HFFc6 (cell line): ENCODE measurements at places on chromosomes 6 and 20. TPM values are rescaled to one million over a fixed set of nuclear protein-coding genes. Genes with fewer than 3 reads are reported as not detected.

The SMLR1 gene
- not detected in 3 replicates for total RNA-seq

DNA sequence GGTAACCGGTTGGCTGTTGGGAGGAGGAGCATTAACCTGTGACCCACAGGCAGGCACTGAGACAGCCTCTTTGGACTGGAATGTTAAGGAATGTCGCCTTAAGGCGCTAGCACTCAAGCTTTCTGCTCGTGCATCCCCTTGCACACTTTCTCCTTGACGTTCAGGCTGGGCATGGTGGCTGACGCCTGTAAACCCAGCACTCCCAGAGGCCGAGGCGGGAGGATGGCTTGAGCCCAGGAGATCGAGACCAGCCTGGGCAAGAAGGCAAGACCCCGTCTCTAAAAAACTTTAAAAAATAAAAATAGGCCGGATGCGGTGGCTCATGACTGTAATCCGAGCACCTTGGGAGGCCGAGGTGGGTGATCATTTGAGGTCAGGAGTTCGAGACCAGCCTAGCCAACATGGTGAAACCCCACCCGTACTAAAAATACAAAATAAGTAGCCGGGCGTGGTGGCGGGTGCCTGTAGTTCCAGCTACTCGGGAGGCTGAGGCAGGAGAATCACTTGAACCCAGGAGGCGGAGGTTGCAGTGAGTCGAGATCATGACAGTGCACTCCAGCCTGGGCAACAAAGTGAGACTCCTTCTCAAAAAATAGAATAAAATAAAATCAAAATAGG is 1.9 kb upstream of the GID8 start:
- H3K27ac ChIP-seq, result no peak overlapping the region; the same call in 1 of the 2 replicates
- H3K36me3 ChIP-seq, result peaks cover 27% of the 10 kb centered on the region
- DNase-seq, result no peak
- peaks cover 27% of the 10 kb centered on the region for H3K4me1 ChIP-seq
- no peak overlapping the region for H3K4me3 ChIP-seq

The PSMB8 gene
- total RNA-seq, result 26.4 and 43.2 TPM in 2 replicates

DNA sequence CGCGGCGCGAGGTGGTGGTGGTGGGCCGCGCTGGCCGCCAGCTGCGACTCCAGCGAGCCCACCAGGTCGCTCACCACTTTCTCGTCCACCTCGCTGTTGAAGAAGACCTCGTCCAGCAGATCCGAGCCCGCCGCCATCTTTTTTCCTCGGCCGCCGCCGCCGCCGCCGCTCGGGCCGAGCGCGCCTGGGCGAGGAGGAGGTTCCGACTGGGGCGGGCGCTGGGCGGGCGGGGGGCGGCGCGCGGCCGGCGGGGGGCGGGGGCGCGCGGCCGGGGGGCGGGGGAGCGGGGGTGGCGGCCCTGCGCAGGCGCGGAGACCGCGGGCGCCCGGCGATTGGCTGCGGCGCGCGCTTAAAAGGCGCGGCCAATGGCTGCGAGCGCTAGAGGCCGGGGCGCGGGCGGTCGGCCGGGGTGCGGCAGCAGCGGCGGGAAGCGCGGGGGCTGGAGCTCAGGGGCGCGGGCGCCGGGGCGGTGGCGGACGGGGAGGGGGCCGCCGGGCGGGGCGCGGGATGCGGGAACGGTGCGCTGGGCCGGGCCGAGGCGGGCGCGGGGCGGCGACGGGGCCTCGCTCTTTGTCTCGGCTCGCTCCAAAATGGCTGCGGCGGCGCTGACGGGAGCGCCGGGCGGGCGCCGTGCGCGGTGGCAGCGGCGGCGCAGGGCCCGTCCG is at the start of gene TAF4:
TAF4 (minus strand) TSS at position 208 of the 665 bp plus-strand sequence; CDS start at position 137, 71 bp downstream.
- H3K36me3 ChIP-seq, result no peaks in the 10 kb centered on the region
- peaks cover 6% of the 10 kb centered on the region for H3K27me3 ChIP-seq
- DNase-seq, result peak; percentile 47
- H3K27ac ChIP-seq, result peak within 1 kb of the TSS; percentile 67
- H3K4me3 ChIP-seq, result peak within 1 kb of the TSS; percentile 80
- H3K4me1 ChIP-seq, result peaks cover 40% of the 10 kb centered on the region

GRCh38 chr6:148565930-148566663 is 180.7 kb upstream of the UST start:
- no peaks in the 10 kb centered on the region; the same call in 1 of the 2 replicates for H3K27me3 ChIP-seq
- H3K36me3 ChIP-seq, result no peaks in the 10 kb centered on the region
- peak overlapping the region; percentile 90 for H3K27ac ChIP-seq
- peaks cover 35% of the 10 kb centered on the region for H3K4me1 ChIP-seq

DNA sequence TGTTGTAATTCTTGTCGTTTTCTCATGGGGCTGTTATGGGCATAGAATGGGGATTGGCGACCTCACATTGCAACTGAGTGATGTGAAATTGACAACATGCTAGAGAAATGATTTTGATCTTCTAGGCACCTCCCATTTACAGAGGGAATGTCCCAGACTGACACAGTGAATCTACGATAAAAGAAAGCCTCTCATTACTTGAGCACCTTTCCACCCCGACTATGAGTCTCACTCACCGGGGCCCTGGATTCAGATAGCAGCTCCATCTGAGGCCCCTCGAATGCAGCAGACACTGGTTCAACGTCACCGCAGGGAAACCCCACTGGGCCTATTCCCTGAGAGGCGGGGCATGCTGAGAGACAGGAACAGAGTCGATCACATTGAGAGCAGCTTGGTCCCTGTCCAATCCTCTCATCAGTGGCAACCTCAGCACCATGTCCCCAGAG is 49.1 kb downstream of the NFATC2 start:
- H3K4me1 ChIP-seq, result peaks cover 13% of the 10 kb centered on the region
- no peak for DNase-seq
- no peaks in the 10 kb centered on the region for H3K36me3 ChIP-seq
- peaks cover 5% of the 10 kb centered on the region for H3K27me3 ChIP-seq

DNA sequence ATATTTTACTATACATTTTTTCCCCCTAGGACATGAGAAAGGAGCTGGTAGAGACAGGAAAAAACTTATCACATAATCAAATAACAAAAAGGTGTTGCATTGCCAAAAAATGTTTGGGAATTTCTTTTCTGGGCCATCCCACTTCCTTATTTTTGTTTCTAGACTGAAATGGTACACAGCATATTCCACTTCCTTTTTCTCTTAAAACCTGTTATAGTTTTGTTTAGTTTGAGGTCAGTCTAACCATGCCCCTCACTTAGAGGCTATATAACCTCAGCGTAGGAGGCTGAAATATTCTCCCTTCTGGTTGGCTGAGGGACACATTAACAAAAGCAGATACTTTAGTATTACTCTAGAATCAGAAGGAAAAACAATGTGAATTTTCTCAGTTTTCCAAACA is 323.9 kb downstream of the GJA1 start:
- no peaks in the 10 kb centered on the region for H3K27me3 ChIP-seq
- H3K27ac ChIP-seq, result no peak overlapping the region
- H3K4me1 ChIP-seq, result no peaks in the 10 kb centered on the region
- peaks cover 10% of the 10 kb centered on the region for H3K36me3 ChIP-seq

GRCh38 chr6:47147175-47147727 is 105.1 kb upstream of the ADGRF1 start:
- no peak for DNase-seq
- H3K27me3 ChIP-seq, result no peaks in the 10 kb centered on the region; the same call in 1 of the 2 replicates
- H3K4me3 ChIP-seq, result no peak overlapping the region
- no peak overlapping the region for H3K27ac ChIP-seq
- H3K36me3 ChIP-seq, result no peaks in the 10 kb centered on the region
- peaks cover 41% of the 10 kb centered on the region; the same call in 1 of the 2 replicates for H3K4me1 ChIP-seq

- H3K27me3 ChIP-seq, result peaks cover 10% of the 10 kb centered on the region
- peaks cover 14% of the 10 kb centered on the region for H3K4me1 ChIP-seq
- no peaks in the 10 kb centered on the region for H3K36me3 ChIP-seq
- H3K4me3 ChIP-seq, result no peak overlapping the region
- DNase-seq, result no peak
Measured at GRCh38 chr6:14985366-14985765, 260.5 kb upstream of the JARID2 start.

DNA sequence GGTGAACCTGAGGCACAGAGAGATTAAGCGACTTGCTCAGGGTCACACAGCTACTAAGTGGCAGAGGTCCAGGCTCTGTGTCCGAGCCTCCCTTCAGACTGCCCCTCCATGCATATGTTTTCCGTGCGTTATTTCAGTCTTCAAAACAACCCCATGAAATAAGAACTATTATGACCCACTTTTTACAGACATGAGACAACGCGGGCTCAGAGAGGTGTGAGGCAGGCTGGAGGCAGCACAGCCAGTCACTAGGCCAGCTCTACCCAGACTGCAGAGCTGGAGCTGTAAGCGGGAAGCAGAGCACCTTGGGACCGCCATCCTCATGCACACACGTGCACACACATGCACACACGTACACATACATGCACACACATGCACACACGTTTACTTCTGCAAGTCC is 62.3 kb downstream of the PSMG4 start:
- H3K27me3 ChIP-seq, result peaks cover 43% of the 10 kb centered on the region
- H3K4me1 ChIP-seq, result peaks cover 16% of the 10 kb centered on the region
- DNase-seq, result no peak
- H3K4me3 ChIP-seq, result no peak overlapping the region
- H3K27ac ChIP-seq, result no peak overlapping the region
- H3K36me3 ChIP-seq, result no peaks in the 10 kb centered on the region

The PAX1 gene
- total RNA-seq, result not detected in 3 replicates

The ADGB gene
- total RNA-seq, result not detected in 3 replicates

The TAF11 gene
- 15.2 to 19.0 TPM (median 18.2 TPM) in 3 replicates for total RNA-seq

GRCh38 chr6:120357447-120357846 is 976.8 kb downstream of the TBC1D32 start:
- DNase-seq, result no peak
- H3K4me1 ChIP-seq, result no peaks in the 10 kb centered on the region
- peaks cover 3% of the 10 kb centered on the region; the same call in 1 of the 2 replicates for H3K36me3 ChIP-seq
- no peaks in the 10 kb centered on the region for H3K27me3 ChIP-seq
- no peak overlapping the region for H3K4me3 ChIP-seq
- H3K27ac ChIP-seq, result no peak overlapping the region

The TOX2 gene
- total RNA-seq, result 42.5 to 60.7 TPM (median 55.1 TPM) in 3 replicates

The LY6G6F gene
- total RNA-seq, result not detected in 3 replicates

The MEI4 gene
- not detected in 3 replicates for total RNA-seq

GRCh38 chr6:155212616-155213380 is 51.0 kb upstream of the CLDN20 start:
- peaks cover 14% of the 10 kb centered on the region for H3K36me3 ChIP-seq
- no peaks in the 10 kb centered on the region for H3K4me1 ChIP-seq
- H3K4me3 ChIP-seq, result no peak overlapping the region
- H3K27ac ChIP-seq, result no peak overlapping the region
- DNase-seq, result no peak

The PAK5 gene
- not detected in 2 replicates for total RNA-seq

The WFDC10B gene
- total RNA-seq, result not detected in 3 replicates

DNA sequence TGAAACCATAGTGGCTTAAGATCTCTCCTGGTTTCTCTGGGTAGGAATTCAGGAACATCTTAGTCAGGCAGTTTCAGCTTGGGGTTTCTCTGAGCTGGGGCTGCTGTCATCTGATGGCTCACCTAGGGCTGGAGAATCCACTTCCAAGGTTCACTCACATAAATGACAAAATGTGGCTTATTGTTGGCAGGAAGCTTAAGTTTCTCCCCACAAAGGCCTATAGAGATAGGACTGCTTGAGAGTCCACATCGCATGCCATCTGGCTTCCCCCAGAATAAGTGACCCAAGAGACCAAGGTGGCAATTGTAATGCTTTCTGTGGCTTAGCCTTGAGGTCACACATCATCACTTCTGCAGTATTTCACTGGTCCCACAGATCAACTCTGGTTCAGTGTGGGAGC is 131.4 kb downstream of the EDN1 start:
- H3K36me3 ChIP-seq, result no peaks in the 10 kb centered on the region
- no peak overlapping the region for H3K27ac ChIP-seq
- no peak overlapping the region for H3K4me3 ChIP-seq
- DNase-seq, result no peak

DNA sequence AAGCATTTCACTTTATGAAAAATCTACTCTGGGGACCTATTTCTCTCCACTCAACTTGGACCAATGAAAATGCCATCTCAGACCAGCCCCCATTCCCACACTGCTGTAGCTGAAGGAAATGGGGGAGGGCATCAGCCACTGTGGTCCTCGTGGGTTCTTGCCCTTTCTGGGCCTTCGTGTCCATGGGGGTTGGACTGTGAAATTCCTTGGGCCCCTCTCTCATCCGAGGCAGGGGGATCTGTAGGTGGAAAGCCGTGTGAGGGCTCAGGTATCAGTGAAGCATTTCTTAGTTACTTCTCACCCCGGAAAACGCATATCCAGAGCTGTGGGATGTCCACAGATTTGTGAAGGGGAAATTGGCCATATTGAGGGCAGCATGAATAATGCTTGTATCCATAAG is 147.9 kb downstream of the CDC5L start:
- DNase-seq, result no peak
- H3K4me1 ChIP-seq, result no peaks in the 10 kb centered on the region
- no peak overlapping the region for H3K27ac ChIP-seq
- peaks cover 33% of the 10 kb centered on the region for H3K27me3 ChIP-seq

DNA sequence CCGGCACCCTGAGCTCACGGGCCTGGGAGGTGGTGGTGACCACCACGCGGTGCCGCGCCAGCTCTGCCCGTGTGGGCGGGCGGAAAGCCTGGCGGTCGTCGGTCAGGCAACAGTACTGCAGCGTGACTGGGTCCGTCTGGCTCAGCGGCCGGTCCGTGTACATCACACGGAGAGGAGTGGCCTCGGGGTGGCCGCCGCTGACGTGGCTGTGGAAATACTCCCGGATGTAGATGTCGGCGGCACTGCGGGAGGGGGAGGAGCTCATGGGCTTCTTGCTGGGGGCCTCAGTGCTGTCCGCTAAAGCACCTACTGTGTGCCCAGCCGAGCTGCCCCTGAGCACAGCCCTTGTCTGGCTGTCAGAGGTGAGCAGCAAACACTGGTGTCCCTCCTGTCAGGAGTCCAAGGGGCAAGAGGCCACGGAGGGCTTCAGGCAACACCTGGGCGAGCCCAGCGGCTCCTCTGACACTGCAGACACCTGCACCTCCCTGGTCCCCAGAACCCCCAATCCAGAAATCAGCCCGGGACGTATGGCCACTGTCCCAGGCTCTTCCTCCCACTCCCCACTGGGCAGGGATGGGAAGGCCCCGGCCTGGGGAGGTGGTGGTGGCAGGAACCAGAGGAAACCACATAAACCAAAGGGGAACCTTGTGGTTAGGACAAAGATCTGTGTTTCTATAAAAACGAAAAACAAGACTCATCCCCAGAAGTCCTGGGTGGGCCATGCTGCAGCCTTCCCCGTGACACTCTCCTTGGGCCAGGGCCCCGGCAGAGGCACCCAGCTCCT is 6.5 kb downstream of the HELZ2 start:
- H3K27me3 ChIP-seq, result no peaks in the 10 kb centered on the region
- no peaks in the 10 kb centered on the region for H3K4me1 ChIP-seq
- H3K27ac ChIP-seq, result no peak overlapping the region
- DNase-seq, result no peak
- no peak overlapping the region for H3K4me3 ChIP-seq

DNA sequence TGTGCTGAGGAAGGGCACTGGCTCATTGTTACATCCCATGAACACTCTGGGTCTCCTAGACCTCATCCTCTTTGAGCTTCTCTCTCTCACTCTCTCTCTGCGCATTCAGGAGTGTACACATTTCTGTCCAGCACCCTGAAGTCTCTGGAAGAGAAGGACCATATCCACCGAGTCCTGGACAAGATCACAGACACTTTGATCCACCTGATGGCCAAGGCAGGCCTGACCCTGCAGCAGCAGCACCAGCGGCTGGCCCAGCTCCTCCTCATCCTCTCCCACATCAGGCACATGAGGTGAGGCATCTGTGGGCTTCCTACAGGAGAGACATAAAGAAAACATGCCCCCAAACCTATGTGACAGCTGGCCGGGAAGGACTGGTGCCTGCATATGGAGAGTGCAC is 286.8 kb downstream of the ESR1 start:
- H3K27me3 ChIP-seq, result peaks cover 3% of the 10 kb centered on the region; the same call in 1 of the 2 replicates
- no peak for DNase-seq
- no peak overlapping the region for H3K4me3 ChIP-seq
- peak overlapping the region; percentile 74; the same call in 1 of the 2 replicates for H3K27ac ChIP-seq

The CDSN gene
- total RNA-seq, result not detected in 3 replicates

The CLIC5 gene
- total RNA-seq, result not detected in 3 replicates
